Fibroblast of lung (primary cell): ENCODE measurements at places on chromosomes 5 and 9. TPM values are rescaled to one million over a fixed set of nuclear protein-coding genes. Genes with fewer than 3 reads are reported as not detected.

IFNE gene
- total RNA-seq: 3.9 and 6.6 TPM in 2 replicates

MAN1B1 gene
- 63.2 and 96.6 TPM in 2 replicates for total RNA-seq

NKD2 gene
- under 0.01 and 0.26 TPM in 2 replicates for total RNA-seq

LURAP1L gene
- 87.6 and 94.1 TPM in 2 replicates for total RNA-seq

CDX1 gene
- total RNA-seq: under 0.01 and 0.33 TPM in 2 replicates

CYLC2 gene
- total RNA-seq: not detected in 2 replicates

PCDHGB3 gene
- total RNA-seq: 3.1 and 5.8 TPM in 2 replicates

IPO11 gene
- 23.6 and 28.2 TPM in 2 replicates for total RNA-seq

SUSD1 gene
- 14.6 and 28.6 TPM in 2 replicates for total RNA-seq

TPPP gene
- 0.17 and 0.26 TPM in 2 replicates for total RNA-seq

ORM2 gene
- not detected in 2 replicates for total RNA-seq

ZNF608 gene
- total RNA-seq: 18.0 and 25.3 TPM in 2 replicates

PRPF4 gene
- total RNA-seq: 25.1 and 30.3 TPM in 2 replicates

GABRA6 gene
- not detected in 2 replicates for total RNA-seq

PCDHGA2 gene
- 2.8 and 4.5 TPM in 2 replicates for total RNA-seq

SLC25A2 gene
- total RNA-seq: 0.66 TPM in 1 of 2 replicates, not detected in the other

IFNA4 gene
- total RNA-seq: not detected in 2 replicates

EQTN gene
- not detected in 2 replicates for total RNA-seq

MYO10 gene
- total RNA-seq: 82.2 and 95.5 TPM in 2 replicates

CCDC69 gene
- 4.0 and 6.4 TPM in 2 replicates for total RNA-seq

ACTBL2 gene
- under 0.01 TPM in 1 of 2 replicates, not detected in the other for total RNA-seq

SLC25A46 gene
- 76.0 and 95.5 TPM in 2 replicates for total RNA-seq

WNT8A gene
- total RNA-seq: not detected in 2 replicates

CCDC112 gene
- total RNA-seq: 7.4 and 13.7 TPM in 2 replicates

PRDM9 gene
- not detected in 2 replicates for total RNA-seq

GARIN3 gene
- not detected in 2 replicates for total RNA-seq

SAPCD2 gene
- 0.26 and 2.8 TPM in 2 replicates for total RNA-seq

FYB1 gene
- under 0.01 TPM in 1 of 2 replicates, not detected in the other for total RNA-seq
